ENCODE measurements at places on chromosomes 12 and 14.

DNA sequence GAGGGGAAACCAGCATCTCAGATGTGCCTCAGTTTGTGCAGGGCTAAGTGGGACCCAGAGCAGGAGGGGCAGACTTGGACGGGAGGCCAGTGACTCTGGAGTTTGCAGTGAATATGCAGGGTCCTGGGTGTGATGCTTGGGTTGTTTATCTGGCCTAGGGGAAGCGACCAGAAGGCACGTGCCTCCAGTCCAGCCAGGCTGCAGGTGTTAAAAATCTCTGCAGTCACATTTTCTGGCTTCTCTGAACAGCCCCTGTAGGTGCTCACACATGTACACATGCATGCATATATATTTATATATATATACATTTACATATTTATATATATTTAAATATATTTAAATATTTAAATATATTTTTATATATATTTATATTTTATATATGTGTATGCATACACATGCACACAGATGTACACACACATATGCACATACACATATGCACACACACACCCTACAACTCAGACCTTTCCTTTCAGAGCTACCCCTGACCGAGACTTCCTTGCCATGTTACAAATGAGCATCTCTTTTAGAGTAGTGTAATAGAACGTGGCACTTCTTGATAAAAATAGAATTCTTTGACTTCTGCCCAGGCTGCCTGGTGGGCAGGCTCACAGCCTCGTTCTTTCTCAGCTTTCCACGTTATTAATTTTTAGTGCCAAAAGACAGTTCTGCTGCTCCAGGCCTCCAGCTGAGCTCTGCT is 26.8 kb upstream of the TCL1B start:
- H3K4me3 ChIP-seq: no peak overlapping the region
- no peaks in the 10 kb centered on the region for H3K36me3 ChIP-seq
- H3K27me3 ChIP-seq: peaks cover 4% of the 10 kb centered on the region
- no peak for DNase-seq
- no peak overlapping the region for H3K27ac ChIP-seq
- H3K4me1 ChIP-seq: no peaks in the 10 kb centered on the region

GRCh38 chr12:40175045-40175444 is 49.8 kb upstream of the LRRK2 start:
- no peak overlapping the region for H3K4me3 ChIP-seq
- no peaks in the 10 kb centered on the region for H3K36me3 ChIP-seq
- H3K4me1 ChIP-seq: no peaks in the 10 kb centered on the region
- no peak for DNase-seq

DNA sequence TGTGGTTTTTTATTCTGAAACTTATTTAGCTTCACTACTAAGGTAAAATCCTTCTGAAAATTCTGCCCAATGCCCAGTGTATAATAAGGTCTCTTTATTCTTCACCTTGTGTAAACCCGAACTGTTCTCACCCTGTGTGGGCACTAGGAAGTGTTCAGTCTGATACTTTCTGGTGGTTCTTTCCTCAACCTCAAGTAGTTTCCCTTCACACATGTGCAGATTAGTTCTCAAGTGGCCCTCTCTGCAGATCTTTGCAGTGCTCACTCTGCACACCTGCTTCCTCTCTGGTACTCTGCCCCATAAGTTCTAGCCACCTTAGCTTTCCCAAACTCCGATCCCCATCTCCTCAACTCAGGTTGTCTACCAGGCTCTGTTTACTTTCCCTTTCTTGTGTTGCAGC is 61.6 kb downstream of the RAD51B start:
- H3K4me1 ChIP-seq: no peaks in the 10 kb centered on the region
- H3K36me3 ChIP-seq: no peaks in the 10 kb centered on the region
- no peaks in the 10 kb centered on the region for H3K27me3 ChIP-seq
- DNase-seq: no peak

DNA sequence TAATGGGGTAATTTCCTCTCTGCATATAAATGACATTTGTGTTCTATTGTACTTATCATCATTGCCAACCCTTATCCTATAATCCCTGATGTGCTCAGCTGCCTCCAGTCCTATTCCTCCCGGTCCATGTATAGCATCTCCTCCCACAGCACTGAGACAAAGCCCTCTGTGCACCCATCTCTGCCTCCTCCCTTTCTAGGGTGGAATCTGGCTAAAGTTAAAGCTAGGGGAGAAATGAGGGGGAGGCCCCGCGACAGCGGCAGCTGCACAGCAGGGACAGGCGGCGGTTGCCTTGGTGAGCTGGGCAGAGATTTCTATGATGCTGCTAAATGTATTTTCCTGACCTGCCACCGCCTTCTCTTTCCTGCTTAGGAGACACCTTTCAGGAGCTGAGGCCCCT is 12.8 kb upstream of the ZDHHC22 start:
- no peak overlapping the region for H3K4me3 ChIP-seq
- peaks cover 24% of the 10 kb centered on the region for H3K27me3 ChIP-seq
- no peaks in the 10 kb centered on the region for H3K36me3 ChIP-seq
- H3K4me1 ChIP-seq: peaks cover 15% of the 10 kb centered on the region
- no peak for DNase-seq

- no peak overlapping the region for H3K4me3 ChIP-seq
- DNase-seq: no peak
- no peaks in the 10 kb centered on the region for H3K4me1 ChIP-seq
- no peak overlapping the region for H3K27ac ChIP-seq
Observed at GRCh38 chr12:95191060-95191696, 26.1 kb downstream of the FGD6 start.

DNA sequence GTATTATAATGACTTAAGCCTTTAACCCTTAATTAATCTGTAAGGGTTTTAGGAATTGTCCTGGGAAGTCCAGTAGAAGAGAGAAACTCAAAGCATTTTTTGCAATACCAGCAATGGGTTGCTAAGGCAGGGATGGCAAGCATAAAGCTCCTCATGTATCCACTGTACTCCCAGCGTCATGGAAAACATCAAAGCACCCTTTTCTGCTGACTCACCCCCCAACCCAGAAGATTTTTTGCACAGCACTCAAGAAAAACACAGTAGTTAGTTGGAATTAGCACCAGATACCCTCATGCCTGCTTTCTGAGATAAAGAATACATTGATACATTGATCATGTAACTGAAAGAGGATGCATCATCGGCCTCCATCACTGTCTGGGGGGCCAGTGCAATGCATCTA is 199.1 kb upstream of the CNOT2 start:
- no peak overlapping the region for H3K27ac ChIP-seq
- H3K36me3 ChIP-seq: no peaks in the 10 kb centered on the region
- no peaks in the 10 kb centered on the region for H3K27me3 ChIP-seq
- no peak overlapping the region for H3K4me3 ChIP-seq
- no peak for DNase-seq
- H3K4me1 ChIP-seq: no peaks in the 10 kb centered on the region

DNA sequence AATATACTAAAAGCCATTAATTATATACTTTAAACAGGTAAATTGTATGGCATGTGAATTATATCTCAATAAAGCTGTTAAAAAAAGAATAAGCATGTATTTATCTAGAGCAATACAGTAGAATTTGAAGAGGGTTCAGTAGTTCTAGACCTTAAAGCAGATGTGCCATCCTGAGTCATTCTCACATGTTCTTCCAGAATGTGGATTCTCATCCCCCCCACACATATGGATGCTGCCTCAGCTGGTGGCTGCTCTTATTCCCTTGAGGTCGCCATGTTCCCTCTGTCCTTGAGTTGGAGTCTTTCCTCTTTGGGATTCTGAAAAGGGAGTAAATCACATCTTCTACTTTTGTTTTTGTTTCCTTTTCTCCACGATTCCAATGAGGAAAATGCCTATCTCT is 321.3 kb downstream of the AEBP2 start:
- H3K4me1 ChIP-seq: peaks cover 32% of the 10 kb centered on the region
- no peak for DNase-seq
- peaks cover 5% of the 10 kb centered on the region for H3K27me3 ChIP-seq
- H3K4me3 ChIP-seq: no peak overlapping the region

GRCh38 chr12:112862636-112863290 is 44.0 kb upstream of the OAS1 start:
- H3K27me3 ChIP-seq: peaks cover 5% of the 10 kb centered on the region
- H3K4me1 ChIP-seq: no peaks in the 10 kb centered on the region
- H3K4me3 ChIP-seq: no peak overlapping the region
- H3K36me3 ChIP-seq: no peaks in the 10 kb centered on the region
- no peak for DNase-seq
- H3K27ac ChIP-seq: no peak overlapping the region

DNA sequence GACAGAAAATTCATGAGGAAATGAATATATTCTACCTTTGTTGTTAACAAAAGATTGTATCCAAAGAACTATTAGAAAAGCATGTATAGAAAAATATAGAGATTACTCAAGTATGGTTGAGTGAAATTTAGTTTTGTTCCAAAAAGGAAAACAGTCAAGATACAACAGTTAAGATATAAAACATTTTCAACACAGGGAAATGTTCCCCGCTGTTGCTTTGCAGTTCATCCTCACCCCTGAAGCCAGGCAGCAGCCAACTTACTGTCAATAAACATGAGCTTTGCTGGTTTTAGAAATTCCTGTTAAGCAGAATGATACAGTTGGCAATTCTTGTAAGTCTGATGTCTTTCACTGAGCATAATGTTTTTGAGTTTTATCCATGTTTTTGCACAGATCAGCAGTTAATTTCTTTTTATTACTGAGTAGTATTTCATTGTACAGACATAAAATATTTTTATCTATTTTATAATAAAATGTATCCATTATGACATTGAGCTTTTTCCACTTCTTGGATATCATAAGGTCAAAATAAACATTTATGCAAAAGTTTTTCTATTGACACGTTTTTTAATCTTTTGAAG is 1.2 kb upstream of the CLEC2B start:
- H3K4me3 ChIP-seq: peak overlapping the region; percentile 90
- peaks cover 14% of the 10 kb centered on the region for H3K4me1 ChIP-seq
- no peak overlapping the region for H3K27ac ChIP-seq
- H3K27me3 ChIP-seq: no peaks in the 10 kb centered on the region

GRCh38 chr12:19778797-19779196 is 339.5 kb downstream of the AEBP2 start:
- no peak for DNase-seq
- H3K27ac ChIP-seq: no peak overlapping the region

GRCh38 chr12:46464863-46465262 is 92.3 kb upstream of the SLC38A2 start:
- H3K36me3 ChIP-seq: peaks cover 22% of the 10 kb centered on the region
- H3K4me3 ChIP-seq: no peak overlapping the region
- no peak overlapping the region for H3K27ac ChIP-seq
- peaks cover 47% of the 10 kb centered on the region for H3K4me1 ChIP-seq
- H3K27me3 ChIP-seq: no peaks in the 10 kb centered on the region

GRCh38 chr12:42343721-42344120 is 17.8 kb downstream of the PPHLN1 start:
- no peak overlapping the region for H3K27ac ChIP-seq
- no peak overlapping the region for H3K4me3 ChIP-seq
- no peaks in the 10 kb centered on the region for H3K27me3 ChIP-seq
- H3K36me3 ChIP-seq: 0 out of 2 replicates have a peak, but pooled peaks cover 4% of the 10 kb centered on the region

GRCh38 chr14:90610346-90611040 is 205.7 kb downstream of the TTC7B start:
- H3K27ac ChIP-seq: no peak overlapping the region
- H3K27me3 ChIP-seq: no peaks in the 10 kb centered on the region
- H3K4me1 ChIP-seq: no peaks in the 10 kb centered on the region
- DNase-seq: no peak
- no peak overlapping the region for H3K4me3 ChIP-seq

DNA sequence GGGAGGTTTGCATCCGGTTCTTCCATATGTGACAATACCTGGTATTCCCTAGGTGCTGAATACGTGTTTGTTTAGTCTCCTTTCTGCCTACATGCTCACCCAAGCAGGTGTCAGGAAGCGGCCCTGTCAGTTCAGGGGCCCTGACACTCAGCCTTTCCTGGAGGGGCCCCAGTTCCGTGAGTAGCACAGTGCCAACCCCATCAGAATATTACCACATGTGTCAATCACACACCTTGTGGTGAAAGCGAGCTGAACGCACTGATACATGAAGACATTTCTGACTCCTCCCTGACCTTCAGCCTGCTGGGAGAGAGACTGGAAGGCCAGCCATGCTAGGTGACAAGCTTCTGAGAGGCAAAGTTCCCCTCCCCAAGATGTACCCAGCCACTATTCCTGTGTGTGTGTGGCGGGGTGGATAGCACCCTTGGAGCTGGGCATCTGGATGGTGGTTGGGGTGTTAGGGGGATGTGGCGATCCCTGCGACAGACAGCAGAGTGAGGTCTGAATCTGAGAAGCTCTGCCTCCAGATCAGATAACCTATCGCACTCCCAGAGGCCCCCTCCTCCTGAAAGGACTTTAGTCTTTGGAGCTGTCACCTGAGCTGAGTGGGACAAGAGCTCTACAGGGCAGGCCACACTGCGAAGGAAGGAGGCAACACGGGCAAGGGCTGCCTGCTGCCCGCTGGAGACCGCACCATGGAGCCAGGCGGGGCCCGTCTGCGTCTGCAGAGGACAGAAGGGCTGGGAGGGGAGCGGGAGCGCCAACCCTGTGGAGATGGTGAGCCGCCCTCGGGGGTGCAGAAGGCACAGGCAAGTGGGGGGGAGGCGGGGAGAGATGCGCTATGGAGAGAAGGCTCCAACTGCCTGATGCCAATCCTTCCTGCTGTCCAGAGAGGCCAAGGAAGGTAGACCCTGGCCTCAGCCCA is at the start of gene SOAT2:
Gene SOAT2, plus strand, starts transcription at position 604 of the 925 bp plus-strand sequence. Its CDS starts 92 bp downstream, at position 696.
- H3K4me3 ChIP-seq: no peak within 1 kb of the TSS
- DNase-seq: no peak
- H3K4me1 ChIP-seq: peaks cover 19% of the 10 kb centered on the region
- peak within 1 kb of the TSS; percentile 10 for H3K27ac ChIP-seq
- H3K36me3 ChIP-seq: no peaks in the 10 kb centered on the region

DNA sequence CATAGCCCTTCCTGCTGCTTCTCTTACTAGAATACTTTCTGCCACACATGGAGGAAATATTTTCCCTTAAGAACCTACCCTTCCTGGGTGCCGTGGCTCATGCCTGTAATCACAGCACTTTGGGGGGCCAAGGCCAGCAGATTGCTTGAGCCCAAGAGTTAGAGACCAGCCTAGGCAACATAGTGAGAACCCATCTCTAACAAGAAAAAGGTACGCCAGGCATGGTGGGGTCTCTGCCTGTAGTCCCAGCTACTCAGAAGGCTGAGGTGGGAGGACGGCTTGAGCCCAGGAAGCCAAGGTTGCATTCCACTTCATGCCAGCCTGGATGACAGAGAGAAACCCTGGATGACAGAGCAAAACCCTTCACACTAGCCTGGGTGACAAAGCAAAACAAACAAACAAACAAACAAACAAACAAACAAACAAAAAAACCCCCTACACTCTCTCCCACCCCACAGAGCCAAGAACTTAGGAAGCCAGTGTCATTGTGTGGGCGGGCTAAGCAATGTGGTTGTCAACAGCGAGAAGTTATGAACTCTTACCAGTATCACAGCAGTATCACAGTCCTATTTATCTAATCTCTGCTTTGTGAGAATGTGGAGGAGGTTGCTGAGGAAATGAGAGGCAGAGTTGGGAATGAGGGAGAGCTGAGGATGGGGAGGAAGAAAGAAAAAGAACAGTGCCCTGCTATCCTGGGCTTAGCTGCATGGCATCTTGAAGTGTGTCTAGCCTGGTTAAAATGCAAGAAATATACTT is 53.8 kb upstream of the CLEC14A start:
- H3K36me3 ChIP-seq: peaks cover 15% of the 10 kb centered on the region
- no peak overlapping the region for H3K27ac ChIP-seq
- peaks cover 22% of the 10 kb centered on the region for H3K4me1 ChIP-seq
- no peak overlapping the region for H3K4me3 ChIP-seq
- no peaks in the 10 kb centered on the region for H3K27me3 ChIP-seq
